SK-MEL-5 (cell line): ENCODE measurements at places on chromosomes 16 and 17. TPM values are rescaled to one million over a fixed set of nuclear protein-coding genes. Genes with fewer than 3 reads are reported as not detected.

The ABCA9 gene
- total RNA-seq, result 3.6 and 5.5 TPM in 2 replicates

DNA sequence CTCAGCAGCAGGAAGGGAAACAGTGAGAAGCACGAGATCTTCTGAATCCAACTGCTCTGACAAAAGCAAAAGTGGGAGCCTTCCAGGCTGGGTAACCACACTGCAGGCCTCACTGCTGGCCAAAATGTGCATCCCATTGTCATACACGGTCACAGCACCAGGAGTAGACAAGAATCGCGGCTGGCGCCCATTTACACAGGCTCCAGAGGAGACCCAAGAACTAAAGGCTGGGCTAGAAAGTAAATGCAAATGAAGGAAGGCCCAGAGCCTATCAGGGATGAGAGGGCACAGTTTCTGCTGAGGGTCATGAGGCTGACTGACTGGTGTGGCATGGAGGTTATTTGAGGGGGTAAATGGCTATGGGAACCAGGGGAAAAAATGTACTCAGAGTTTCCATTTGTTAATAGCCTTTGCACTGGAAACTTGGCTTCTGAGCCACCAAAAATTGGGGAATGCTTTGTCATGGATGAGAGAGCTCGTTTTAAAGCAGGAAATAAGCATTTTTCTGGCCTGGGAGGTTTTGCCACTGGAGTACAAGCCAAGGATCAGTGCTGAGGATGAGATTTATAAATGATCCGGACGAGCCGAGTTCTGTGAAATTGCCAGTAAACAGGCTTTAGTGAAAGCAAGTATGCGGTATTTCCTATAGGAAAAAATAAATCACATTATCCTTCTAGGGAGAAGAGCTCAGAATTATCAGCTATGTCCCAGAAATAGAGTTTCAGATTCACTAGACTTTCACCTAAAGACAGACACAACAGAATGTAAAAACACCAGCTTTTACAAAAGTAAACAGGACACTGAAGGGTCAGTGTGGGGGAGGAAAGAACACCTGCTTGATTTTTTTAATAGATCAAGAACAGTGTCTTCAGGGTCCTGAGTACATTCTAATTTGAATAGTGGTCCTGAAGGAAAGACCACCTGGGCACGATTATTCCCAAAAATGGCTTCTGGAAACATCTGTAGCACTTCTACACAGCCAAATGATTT is 66.9 kb upstream of the GSG1L start:
- no peak for DNase-seq

The RTN4RL1 gene
- 1.4 and 1.7 TPM in 2 replicates for total RNA-seq

DNA sequence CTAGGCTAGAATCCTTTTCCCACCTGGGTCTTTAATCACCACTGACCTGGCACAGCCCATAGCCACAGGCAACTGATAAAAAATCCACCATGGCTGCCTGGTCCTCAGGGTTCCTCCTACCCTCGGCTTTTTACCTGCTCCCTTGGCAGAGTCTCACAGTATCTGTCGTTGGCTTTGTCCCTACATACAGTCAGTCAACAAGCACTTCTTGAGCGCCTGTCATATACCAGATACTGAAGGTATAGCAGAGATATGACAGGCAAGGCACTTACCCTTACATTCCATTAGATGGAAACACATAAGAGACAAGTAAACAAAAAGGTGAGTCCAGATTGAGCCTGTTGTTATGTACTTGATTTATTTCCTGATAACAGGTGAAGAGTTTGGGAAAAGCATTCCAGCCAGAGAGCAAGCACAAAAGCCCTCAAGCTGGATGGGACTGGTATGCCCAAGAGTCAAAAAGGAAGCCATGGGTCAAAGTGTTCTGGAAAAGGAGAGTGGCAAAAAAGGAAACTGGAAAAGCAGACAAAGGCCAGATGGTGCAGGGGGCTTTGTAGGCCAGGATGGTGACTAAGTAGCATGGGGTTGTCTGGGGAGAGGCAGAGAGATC is 247.0 kb downstream of the CHD9NB start:
- DNase-seq, result no peak

The GDPD3 gene
- total RNA-seq, result 0.34 TPM in 1 of 2 replicates, not detected in the other

- DNase-seq, result no peak
Measured at GRCh38 chr16:73226675-73227074, 178.7 kb upstream of the ZFHX3 start.
